ENCODE measurements at places on chromosomes 7 and 10.
A peak's percentile ranks its signal among the peaks of the same experiment; 100 is the strongest.

DNA sequence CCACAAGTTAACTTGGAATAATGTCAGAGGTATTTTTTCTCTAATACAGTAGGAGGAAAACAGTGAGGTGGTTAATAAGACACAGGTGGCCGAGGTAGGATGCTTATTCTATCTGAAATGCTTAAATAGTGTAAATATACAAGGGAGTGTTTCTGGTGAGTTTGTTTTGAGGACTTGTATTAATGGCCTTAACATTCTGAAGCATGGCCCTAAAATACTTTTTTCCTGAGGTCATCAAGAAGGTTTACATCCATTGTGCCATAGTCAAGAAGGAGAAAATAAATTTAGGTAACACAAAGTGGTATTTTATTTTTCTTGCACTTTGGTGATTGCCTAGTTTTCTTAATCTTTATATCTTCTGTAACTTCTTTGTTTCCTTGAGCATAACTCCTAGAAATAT lies 18.8 kb downstream of the GNAI1 start:
- no peak for DNase-seq

DNA sequence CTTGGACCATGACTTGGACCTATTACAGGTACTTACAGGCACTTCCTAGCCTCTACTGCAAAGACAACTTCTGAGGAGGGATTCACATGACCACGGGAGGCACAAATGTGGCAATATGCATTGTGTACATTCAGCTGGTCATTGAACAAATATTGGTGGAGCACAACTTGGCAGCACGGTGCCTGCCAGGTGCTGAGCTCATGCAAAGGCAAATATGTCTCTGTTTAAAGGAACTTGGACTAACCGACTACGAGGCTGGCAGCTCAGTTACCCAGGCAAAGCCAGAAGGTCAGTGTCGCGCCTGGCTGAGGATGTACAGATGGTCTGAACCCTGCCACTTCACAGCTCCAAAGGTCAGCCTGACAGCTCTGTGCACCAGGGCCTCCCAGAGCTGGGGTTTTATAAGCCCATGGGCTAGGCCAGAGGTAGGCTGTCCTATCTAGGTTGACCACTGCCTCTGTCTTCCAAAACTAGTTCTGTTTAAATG lies 6.1 kb downstream of the DENND11 start:
- DNase-seq = no peak

GRCh38 chr10:17199351-17199804 lies 2.1 kb downstream of the TRDMT1 start:
- DNase-seq = no peak

GRCh38 chr7:140230516-140230860 lies 53.7 kb upstream of the KDM7A start:
- DNase-seq = no peak

GRCh38 chr7:86814661-86815379 lies 171.1 kb downstream of the GRM3 start:
- no peak for DNase-seq

DNA sequence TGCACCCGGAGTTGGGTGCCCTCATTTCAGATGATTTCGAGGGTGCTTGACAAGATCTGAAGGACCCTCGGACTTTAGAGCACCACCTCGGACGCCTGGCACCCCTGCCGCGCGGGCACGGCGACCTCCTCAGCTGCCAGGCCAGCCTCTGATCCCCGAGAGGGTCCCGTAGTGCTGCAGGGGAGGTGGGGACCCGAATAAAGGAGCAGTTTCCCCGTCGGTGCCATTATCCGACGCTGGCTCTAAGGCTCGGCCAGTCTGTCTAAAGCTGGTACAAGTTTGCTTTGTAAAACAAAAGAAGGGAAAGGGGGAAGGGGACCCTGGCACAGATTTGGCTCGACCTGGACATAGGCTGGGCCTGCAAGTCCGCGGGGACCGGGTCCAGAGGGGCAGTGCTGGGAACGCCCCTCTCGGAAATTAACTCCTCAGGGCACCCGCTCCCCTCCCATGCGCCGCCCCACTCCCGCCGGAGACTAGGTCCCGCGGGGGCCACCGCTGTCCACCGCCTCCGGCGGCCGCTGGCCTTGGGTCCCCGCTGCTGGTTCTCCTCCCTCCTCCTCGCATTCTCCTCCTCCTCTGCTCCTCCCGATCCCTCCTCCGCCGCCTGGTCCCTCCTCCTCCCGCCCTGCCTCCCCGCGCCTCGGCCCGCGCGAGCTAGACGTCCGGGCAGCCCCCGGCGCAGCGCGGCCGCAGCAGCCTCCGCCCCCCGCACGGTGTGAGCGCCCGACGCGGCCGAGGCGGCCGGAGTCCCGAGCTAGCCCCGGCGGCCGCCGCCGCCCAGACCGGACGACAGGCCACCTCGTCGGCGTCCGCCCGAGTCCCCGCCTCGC lies at the start of gene EGFR:
TSS of gene EGFR (plus strand) at position 657 of the 830 bp plus-strand sequence. CDS start 261 bp downstream, outside the sequence.
- peak; percentile 86 for DNase-seq

- no peak for DNase-seq
Measured at GRCh38 chr10:113139699-113140098, 189.7 kb downstream of the TCF7L2 start.

GRCh38 chr7:25148772-25149575 lies 23.9 kb upstream of the CYCS start:
- no peak for DNase-seq

- DNase-seq = no peak
Measured at GRCh38 chr7:83870515-83870914, 221.6 kb upstream of the SEMA3E start.

- no peak for DNase-seq
Measured at GRCh38 chr7:115368998-115369397, 447.1 kb downstream of the MDFIC start.

DNA sequence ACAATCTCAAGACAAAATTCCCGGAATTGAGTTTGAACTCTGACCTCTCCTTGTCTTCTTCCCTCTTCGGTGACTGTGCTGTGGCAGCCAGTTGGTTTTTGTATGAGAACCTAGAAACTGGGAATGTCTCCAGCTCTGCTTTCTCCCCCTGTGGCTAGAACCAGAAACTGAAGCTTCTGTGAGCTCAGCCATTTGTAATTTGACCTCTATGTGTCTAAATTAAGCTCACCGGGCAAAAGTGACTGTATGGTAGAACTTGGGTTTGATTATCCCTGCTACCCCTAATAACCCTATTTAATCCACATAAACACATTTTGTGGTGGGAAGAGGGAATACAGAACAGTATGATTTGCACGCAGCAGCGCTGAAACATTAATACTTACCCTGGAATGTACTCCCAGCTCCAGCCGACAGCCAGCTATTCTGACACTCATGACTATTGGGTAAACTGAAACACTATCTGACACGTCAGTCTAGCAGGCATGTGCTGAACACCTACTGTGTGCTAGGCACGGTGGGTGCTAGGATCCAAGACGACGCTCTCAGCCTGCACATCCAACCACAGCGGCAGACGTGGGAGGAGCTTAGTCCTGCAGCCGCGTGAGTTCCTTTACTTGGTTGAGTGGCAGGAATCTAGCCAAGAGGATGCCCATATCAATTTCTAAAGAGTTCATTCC lies 324.8 kb downstream of the SFMBT2 start:
- DNase-seq = no peak

- DNase-seq = no peak
Measured at GRCh38 chr7:5634107-5634950, 147.1 kb downstream of the RNF216 start.

DNA sequence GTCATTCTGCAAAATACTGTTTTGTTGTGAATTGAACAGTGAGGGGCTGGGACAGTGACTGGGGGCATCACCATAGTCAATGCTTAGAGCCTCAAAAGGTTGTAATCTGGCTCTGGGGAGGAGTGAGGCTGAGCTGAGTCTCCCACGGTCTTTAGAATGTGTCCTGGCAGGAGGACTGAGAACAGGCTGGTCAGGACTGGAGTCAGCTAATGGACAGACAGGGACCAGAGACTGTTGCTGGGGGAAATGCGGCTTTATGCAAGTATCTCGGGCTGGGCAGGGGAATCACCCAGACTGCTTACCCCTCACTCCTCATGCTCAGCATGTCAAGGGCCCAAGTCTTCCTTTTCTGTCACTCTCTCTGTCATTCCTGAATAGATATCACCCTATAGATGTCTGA lies 346.5 kb downstream of the TYW1 start:
- DNase-seq = no peak

- no peak for DNase-seq
Measured at GRCh38 chr10:119357412-119358151, 150.2 kb downstream of the GRK5 start.

GRCh38 chr7:132073920-132074589 lies 502.2 kb downstream of the PLXNA4 start:
- DNase-seq = no peak

DNA sequence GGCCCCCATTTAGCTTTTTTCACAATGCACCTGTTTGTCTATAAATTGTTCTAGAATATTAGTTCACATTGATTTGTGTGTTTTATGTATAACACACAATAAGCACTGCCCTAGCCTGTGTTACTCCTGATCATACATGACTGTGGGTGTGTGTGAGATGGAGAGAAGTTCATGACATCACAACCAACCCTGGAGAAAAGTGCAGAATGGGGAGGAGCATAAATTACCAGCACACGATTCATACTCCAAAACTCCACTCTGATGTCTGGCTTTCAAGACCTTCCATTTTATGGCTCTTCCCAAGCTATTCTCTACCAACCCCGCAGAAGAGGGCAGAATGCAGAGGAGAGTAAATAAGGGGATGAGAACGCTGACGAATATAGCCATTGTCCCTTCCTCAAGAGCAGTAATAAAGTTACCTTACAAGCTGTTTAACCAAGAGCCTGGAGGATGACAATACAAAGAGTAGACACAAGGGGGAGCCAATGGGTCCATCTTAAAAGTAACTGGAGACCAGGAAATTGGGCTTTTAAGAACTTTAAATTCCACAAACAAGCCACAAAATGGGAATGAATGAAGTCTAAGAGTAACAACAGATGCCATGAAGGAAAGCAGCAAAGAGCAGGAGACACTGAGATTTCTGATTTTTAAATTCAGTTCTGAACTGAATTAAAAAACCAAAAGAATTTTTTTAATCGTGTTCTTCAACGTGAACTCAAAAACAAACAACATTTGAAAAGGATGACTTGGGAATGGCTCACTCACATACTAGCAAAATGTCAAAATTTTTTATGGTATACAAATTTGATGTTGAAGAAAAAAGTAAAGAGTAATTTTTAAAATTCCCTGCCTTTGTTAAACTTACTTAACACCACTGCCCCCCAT lies 159.6 kb downstream of the PARD3 start:
- DNase-seq = no peak

- peak; percentile 64 for DNase-seq
Measured at GRCh38 chr10:132388891-132389432, 8.0 kb upstream of the PWWP2B start.

DNA sequence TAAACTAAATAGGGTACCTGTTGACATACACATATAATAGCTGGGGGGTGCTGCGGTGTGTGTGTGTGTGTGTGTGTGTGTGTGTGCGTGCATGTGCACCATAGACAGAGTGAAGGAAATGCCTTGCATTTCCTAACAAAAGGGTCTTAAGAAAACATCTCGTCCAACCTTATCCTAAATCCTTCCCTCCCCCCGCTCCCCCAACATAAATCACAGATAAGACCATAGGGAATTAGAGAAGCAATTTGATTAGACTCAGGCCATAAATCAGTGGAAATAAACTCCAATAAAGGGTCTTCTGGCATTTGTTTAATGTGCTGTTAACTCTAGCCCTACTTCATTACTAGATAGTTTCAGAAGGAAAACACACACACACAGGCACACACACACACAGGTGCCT lies 148.5 kb downstream of the PPP1R17 start:
- DNase-seq = no peak

GRCh38 chr10:3654496-3654895 lies 130.5 kb downstream of the KLF6 start:
- DNase-seq = no peak

DNA sequence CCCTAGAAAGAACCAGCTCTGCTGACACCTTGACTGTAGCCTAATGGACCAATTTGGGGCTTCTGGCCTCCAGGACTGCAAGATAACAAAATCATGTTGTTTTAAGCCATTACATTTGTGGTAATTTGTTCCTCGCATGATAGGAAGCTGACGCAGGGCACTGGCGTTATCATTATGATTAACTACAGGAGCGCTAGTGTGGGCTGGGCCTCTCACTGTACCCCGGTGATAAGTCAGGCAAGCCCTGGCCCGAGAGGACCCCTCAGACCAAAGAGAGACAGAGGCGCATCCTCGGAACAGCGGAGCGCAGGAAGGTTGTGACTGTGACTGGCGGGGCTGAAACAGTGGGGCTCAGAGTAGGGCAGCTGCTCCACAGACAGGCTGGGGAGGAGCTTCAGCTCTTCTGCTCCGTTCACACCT lies 150.3 kb upstream of the CHST15 start:
- no peak for DNase-seq

DNA sequence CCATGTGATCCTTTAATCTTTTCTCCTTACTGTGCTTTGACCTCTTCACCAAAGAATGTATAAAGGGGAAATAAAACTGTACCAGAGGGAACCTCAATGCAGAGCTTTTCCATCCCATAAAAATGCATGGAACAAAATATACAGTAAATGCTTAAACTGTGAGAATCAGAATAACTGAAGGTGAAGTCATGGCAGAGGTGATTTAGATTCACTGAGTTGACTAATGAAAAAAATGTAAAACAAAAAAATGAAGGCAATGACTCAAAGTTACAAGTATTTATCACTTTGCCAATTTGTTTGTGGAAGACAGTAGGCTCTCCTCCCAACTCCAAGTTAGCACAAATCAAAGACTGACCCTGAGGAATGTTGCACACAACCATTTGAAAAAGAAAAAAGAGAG lies 1331.6 kb upstream of the SORCS1 start:
- no peak for DNase-seq

GRCh38 chr7:78148166-78148894 lies 349.8 kb downstream of the PHTF2 start:
- no peak for DNase-seq

DNA sequence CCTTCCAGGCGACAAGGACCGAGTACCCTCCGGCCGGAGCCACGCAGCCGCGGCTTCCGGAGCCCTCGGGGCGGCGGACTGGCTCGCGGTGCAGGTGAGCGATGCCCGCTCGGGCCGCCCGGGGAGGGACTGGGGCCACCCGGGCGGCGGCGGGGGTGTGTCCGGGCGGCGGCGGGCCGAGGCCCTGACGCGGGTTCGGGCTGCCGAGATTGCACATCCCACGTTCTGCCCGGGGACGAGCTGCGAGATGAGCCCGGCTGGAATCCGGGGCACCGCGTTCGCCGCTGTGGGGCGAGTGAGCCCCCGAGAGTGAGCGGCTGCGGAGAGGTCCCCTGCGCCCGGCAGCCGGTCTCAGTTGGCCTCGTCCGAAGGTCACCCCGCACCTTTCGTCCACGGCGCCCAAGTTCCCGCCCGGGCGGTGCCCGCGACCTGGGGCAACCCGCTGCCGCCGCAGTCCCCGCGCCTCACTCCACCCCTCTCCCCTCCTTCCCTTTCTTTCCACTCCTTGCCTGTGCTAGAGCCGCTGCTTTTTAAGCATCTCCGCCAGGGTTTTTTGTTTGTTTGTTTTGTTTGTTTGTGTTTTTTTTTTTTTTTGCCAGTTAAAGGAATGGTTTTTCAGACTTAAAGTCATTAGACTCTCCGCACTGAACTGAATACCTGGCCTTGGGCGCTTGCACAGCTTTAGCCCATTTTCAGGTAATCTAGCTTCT lies 515 bp downstream of the RALA start:
- no peak for DNase-seq

GRCh38 chr10:27660268-27660667 lies 85.4 kb downstream of the MKX start:
- no peak for DNase-seq

- DNase-seq = no peak
Measured at GRCh38 chr7:55548295-55548731, 24.0 kb downstream of the VOPP1 start.

Measured in RWPE2 (cell line).